ENCODE measurements at places on chromosomes 12 and 14.

DNA sequence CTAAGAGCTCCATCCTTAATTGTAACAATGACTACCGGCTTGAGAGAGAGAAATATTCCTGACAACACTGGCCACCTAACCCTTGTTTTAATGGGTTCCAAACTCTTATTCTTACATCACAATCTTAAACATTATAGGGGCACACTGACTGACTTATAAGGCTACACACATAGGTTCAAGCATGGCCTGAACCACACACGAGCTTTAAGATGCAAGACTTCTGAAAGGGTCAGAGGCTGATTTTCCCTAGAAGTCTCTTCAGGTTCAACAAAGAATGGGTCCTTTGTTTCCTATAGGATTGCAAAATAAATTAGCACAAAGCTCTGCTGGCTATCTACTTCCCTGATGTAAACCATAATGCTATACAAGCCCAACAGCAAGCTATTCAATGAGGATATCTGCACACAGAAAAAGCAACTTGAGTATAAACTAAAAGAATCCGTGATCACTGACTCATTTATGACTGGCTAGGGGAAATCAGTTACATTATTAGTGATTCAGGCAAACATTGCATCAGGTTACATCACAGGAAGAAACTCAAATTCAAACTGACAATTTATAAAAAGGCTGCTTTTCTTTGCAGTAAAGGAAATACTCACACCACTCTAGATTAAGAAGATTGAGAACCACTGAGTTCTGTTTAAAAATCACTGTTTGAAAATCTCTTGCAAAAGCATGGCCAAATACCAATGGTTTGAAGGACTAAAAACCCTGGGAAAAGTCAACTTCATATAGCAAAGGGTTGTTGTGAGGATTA is 8.5 kb downstream of the BTG1 start:
- no peak for DNase-seq

- DNase-seq = no peak
These were observed 21.9 kb upstream of the CIPC start for GRCh38 chr14:77076113-77076631.

GRCh38 chr14:73170686-73171085 is 34.4 kb downstream of the PSEN1 start:
- no peak for DNase-seq

DNA sequence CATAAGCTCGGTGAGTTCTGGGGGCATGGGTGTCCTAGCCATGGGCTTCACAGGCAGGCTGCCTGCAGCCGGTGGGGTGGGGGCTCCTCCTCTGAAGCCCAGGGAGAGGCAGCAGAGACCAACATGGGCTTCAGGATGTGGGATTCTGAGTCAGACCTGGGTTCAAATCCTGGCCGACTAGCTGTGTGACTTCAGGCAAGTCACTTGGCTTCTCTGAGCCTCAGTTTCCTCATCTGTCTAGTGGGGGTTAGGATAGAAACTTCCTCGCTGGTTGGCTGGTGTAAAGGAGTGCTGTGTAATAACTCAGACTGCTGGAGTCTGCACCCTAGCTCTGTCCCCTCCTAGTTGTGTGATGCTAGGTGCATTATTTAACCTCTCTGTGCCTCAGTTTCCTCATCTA is 12.2 kb downstream of the RNFT2 start:
- DNase-seq = no peak

GRCh38 chr12:130835011-130835410 is 4.0 kb downstream of the STX2 start:
- DNase-seq = no peak
